ENCODE measurements at places on chromosomes 1 and 21. TPM values are rescaled to one million over a fixed set of nuclear protein-coding genes. Genes with fewer than 3 reads are reported as not detected.

DNA sequence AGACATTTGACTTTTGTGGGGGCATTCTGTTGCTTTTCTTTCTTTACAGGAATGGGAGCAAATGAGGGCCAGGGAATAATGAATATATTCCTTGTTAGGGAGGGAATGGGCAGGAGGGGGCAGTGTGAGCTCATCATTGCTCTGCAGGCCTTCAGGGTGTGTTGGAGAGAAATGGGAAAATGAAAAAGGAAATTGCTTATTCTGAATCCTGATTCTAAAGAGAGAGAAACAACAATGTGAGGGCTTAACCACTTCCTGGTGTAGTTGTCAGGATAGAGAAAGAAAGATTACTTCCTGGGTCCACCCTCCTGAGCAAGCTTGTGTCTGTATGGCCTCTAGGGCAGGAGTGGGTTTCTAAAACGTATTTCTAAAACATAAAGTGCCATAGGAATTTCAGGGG is 28.3 kb downstream of the VANGL2 start:
- no peak for DNase-seq

DNA sequence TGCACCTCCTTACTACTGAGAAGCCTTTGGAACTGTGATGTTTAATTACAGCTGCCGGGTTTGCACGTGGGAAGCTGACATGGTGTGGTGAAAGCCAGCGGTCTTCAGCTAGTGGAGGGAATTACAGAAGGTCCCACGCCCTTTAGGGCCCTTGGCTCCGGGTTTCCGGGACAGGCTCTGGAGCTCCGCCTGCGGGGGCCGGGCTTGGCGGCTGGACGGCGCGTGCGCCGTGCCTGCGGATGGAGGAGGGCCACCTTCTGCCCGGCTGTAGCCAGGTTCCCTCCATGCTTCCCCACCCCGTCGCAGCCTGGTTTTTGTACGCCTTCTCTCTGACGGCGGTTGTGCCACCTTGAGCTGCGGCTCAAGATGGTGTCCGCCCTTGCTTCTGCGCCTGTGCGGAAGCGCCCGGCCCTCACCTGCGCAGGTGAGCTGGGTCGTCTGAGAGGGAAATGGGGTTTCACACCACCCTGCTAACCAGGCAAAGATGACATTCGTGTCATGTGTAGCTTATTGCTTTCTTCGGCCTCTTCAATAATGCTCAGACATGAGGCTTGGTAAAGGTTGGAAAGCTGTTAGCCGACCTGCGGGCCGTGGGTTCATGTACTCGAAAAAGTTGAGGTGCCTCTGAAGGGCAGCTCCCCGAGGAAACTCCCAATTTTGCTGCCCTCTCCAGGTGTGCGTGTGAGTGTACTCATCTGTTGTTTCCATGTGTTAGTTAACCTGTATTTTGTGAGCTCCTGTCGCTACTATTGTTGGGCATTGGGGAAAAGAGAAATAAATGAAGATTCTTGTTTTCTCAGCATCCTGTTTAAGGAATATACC is 36.6 kb upstream of the OPRD1 start:
- peak; percentile 88 for DNase-seq

- no peak for DNase-seq
Observed at GRCh38 chr1:67874501-67875111, 41.3 kb upstream of the GNG12 start.

GRCh38 chr1:20071416-20071815 is 1.4 kb downstream of the PLA2G5 start:
- DNase-seq = no peak

The SLC45A1 gene
- total RNA-seq = 5.4 TPM

- DNase-seq = no peak
Observed at GRCh38 chr21:17585875-17586450, 26.7 kb downstream of the BTG3 start.

DNA sequence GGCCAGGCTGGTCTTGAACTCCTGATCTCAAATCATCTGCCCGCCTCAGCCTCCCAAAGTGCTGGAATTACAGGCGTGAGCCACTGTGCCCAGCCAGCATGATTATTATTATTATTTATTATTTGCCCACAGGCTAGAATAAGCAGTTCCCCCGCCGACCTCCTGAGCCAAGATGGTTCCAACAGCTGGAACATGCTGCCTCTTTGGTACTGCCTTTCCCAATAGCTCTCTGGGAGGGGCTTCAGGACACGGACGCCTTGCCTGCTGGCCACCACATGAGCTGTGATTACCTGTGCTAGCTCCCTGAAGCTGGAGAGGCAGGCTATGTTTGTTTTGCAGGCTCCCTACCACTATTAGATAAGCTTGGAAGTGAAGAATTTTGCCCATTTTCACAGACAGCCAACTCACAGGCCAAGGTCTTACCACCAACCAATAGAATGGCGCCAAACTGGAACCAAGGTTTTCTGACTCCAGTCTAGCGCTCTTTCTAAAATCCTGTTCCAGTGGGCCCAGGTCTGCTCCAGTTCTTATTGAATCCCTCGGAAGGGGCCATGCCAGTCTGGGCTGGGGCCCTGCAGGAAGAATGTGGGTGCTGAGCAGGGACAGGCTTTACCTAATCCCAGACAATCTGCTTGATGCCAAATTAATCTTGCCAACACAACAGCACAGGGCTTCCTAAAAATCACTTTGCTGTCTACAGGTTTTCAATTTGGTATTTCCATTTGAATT is 2.1 kb upstream of the GPR61 start:
- DNase-seq = no peak

The RCAN1 gene
- total RNA-seq = 52.3 TPM

DNA sequence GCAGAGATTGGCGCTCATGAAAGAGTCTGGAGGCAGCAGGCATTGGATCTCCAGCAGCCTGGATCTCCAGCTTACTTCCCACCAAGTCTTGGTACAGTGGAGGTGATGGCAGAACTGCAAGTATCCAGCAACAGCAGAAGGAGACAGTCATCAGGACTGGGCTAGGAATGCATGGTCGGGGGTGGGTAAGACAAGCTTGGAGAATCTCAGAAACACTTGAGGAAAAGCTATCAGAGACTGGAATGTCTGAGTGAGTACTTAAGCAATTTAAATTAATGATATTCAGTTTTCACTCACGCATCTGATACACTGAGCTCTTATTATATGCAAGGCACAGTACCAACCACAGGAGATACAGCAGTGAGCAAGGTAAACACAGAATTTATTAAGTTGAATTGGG is 9.8 kb downstream of the TMEM35B start:
- no peak for DNase-seq

- peak; percentile 78 for DNase-seq
Observed at GRCh38 chr1:46204406-46204742, 1.2 kb downstream of the LURAP1 start.

DNA sequence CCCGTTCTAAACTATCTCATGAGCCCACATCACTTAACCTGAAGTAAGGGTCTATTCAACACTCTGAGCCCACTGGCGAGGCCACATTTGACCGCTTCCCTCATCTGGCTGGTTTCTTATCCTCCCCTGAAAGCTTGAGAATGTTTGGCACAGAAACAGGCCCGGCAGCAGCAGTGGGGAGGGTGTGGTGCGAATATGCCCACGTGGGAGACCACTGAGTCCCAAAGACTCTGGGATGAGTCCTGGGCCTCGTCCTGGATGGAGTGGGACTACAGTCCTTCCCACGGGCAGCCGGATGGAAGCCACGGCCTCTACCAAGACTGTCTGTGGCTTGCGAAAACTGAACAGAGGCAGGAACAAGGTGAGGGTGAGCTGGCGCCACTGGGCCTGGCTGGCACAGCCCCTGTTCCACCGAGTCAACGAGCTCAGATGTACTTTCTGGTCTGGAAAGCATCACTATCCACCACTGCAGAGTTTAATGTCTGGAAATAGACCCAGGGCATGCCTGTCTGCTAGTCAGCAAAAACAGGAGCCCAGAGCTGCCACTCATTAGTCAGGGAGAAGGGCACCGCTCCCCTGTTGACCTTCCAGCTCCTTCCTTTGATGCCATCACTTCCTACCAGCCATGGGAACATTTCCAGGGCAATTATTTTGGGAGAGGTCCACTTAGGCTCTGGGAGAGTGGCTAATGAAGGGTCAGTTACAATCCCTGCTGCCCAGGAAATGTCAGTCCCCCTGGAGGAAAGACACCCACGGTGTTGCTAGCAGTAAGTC is 386.6 kb downstream of the MATN1 start:
- DNase-seq = peak; percentile 48

The AQP10 gene
- not detected for total RNA-seq

The SYT14 gene
- total RNA-seq = not detected

The CD84 gene
- 10.8 TPM for total RNA-seq

DNA sequence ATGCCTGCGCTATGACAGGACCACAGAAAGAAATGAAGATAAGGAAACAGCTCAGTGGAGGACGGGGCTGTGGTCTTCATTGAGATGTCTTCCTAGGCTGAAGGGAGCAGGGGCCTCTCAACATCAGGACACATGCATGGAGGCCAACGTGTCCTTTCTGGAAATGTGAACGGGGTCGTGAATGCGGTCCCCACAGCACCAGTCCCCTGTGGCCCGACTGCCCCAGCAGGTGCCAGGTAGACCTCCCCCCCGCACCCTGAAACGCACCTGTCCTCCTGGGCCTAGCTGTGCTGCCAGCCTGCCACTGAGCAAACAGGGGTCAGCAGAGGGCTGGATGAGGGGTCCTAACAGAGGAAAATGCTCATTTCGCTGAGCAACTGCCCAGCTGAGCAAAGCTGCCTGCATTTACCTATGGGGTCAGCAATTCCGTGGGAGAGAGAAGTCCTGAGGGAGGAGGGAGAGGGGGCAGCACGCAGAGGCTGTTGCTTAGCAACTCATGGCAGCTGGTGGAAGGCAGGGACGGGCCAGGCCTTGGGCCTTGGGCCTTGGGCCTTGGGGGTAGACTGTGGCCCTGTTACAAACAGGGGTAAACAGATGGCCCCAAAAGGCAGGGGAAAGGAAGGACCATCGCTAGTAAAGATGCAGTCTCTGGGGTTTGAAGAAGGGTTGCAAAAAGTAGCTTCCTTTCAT is 77.4 kb downstream of the NPHP4 start:
- peak; percentile 63 for DNase-seq

The SYTL1 gene
- total RNA-seq = 3.7 TPM

DNA sequence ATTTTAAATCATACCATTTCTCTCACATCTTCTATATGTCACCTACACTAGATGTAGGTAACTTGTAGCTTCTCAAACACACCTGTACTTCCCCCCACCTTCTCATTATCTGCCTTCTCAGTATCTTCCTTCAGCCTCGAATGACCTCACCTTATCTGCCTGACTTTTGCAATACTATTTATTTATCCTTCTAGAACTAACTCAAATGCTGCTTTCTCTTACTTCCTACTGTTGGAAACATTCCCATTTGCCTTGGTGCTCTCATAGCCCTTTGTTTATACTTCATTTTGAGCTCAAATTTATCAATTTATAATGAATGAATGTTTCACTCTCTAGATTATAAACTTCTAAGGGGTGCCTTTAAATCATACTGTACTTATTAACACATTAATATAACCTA is 50.4 kb upstream of the KIAA1614 start:
- DNase-seq = no peak

GRCh38 chr1:201266774-201267173 is 16.5 kb upstream of the PKP1 start:
- DNase-seq = no peak

DNA sequence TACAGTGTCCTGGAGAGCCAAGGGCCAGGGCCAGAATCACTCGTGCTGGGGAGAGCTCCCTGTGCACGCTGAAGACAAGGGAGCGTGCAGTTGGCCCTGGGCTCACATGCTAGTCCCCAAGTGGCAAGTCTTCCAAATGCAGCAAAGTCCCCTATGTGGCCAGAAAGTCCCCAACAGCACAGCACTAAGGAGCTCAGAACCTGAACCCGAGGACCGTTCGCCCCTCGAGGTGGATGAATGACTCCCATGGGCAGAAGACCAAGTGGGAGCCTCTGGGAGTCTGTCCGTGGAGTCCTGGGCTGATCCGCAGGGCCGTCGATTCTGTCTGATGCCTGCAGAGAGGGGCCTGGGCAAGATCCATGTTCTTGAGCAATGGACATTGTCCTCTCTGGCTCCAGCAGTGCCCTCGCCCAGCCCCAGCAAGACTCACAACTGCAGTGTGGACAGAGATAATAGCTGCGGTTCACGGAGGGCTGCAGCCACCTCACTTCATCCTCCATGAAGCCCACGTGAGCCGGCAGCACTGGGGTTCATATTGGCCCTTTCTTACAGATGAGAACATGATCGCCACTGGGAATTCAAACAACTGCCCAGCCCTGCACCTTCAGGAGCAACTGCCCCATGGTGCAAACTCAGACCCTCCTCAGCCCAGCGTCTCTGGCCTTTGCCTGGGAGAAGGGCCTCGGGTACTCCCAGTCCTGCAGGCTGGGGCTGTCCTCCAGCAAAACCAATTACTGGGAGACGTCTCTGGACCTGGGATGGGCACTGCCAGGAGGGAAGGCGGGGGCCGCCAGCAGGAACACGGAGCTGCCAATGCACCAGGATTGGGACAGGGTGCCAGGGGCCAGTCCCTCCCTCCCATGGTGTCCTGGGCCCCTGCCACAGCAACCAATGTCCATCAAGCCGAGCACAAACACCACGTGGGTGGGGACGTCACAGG is 243.7 kb downstream of the NPHP4 start:
- peak; percentile 67 for DNase-seq

DNA sequence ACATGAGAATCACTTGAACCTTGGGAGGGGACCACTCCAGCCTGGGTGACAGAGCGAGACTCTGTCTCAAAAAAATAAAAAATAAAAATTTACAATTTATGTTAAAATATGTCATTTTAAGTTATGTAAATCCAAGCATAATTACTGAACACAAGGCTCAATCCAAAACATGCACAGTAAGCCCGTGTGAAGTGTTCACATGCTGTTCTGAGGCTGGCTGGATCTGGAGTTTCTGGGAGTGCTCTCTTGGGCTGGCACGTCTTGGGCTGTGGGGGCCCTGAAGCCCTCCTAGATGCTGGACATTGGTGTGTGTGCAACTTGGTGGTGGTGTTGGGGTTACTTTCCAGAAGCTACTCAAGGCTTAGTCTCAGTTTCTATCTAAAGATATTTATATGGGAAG is 25.2 kb downstream of the ADARB1 start:
- no peak for DNase-seq

GRCh38 chr1:29519788-29520110 is 283.4 kb downstream of the PTPRU start:
- DNase-seq = no peak

GRCh38 chr1:106620521-106620954 is 435.9 kb upstream of the PRMT6 start:
- peak; percentile 55 for DNase-seq

DNA sequence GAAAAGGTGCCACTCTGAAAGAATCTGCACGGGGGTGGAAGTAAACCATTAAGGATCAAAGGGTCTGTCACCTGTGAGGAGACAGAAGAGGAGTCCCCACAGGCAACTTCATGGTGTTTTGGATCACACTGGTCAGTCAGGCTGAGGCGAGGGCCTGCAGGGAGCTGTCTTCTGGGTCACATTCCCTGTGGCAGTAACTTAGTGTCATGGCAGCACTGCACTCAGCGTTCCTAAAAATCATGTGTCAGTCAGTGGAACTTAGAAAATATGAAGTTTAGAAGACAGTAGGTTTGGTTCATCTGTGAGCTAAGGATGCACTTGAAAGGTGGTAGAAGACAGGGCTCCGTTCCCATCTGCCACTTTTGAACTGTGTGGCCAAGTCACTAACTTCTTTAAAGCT is 43.5 kb upstream of the CD101 start:
- no peak for DNase-seq

The FAM3B gene
- 3.1 TPM for total RNA-seq

GRCh38 chr1:147719029-147719698 is 41.2 kb downstream of the GJA5 start:
- DNase-seq = no peak
